H54 (cell line): ENCODE measurements at places on chromosomes 5 and 9.

DNA sequence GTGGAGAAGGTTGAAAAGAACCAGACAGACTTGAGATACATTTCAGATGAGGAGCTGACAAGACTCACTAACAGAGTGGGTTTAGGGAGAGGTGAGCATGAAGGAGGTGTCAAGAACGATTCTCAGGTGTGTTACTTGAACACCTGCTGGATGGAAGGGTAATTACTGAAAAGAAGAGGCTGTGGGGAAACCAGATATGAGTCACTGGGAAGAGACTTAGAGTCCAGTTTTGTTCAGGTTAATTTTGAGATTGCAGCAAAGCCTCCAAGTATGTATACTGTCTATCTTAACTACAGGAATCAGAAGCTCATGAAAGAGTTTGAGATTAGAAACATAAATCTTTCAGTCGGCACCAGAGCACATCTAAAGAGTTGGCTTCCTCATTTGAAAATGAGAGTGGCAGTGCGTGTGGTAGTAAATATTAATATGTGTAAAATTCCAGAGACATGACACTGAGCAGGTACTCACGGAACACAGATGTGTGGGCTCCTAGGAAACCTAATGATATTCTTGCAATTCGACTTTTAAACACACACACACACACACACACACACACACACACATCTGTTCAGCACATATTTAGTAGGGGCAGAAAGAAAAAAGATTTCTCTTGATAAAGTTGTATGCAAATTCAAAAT is 197.1 kb downstream of the CDH18 start:
- no peak for DNase-seq

- DNase-seq: no peak
These were observed 287.7 kb upstream of the DAP start for GRCh38 chr5:11048760-11049159.

DNA sequence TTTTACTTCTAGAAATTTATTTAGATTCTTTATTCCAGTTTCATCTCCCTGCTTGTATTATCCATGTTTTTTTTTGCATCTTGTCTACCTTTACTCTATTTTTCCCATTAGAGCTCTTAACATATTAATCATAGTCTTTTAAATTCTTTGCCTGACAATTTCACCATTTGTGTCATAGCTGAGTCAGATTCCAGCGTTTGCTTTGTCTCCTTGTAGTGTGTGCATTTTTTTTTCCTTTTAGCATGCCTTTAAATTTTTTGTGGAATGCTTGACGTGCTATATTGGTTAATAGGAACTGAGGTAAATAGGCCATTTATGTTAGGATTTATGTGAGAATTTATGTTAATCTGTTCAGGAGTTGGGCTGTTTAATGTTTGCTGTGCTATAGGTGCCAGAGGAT is 41.8 kb upstream of the NFIL3 start:
- DNase-seq: no peak

DNA sequence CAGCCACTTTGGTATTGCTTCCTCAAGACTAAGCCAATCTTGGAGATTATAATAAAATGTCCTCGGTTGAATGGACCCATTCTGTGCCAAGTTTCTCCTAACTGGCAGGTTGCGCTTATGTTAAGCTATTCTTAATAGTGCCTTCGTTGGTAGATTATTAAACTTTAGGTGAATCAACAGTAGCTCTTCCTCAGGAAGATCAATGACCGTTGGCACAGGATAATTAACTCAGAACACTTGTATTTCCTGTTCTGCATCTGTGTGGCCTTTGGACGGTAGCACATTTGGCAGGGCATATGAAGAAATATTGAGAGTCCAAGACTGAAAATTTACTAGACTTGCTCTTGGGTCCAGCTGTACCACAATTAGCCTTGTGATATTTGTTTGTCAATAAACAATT is 402.9 kb downstream of the MLLT3 start:
- DNase-seq: no peak

DNA sequence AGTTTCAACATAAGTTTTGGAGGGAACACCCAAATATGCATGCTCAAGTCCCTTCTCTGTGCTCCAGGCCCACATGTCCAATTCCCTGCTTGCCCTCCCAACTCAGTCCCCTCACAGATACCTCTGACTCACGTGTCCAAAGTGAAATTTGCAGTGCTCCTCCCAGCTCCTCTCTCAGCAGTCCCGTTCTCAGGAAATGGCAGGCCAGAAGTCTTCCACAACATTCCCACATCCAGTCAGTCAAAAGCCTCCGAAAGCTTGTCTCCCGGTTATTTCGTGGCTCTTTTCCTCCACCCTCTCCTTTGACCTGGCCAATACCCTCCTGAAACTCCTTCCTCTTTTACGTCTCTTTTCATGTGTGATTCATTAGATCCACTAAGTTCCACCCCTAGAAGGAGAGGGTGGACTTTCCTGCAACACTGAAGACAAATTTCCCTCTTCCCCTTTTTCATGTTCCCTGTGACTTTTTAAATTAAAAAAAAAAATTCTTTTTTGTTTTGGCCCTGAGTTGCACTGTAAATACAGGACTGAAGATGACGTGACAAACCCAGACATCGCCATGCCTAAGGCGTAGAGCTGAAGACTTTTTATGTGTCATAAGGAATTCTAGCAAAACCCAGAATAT is 12.8 kb upstream of the MGAT1 start:
- DNase-seq: no peak

GRCh38 chr5:94470802-94471201 is 147.6 kb downstream of the KIAA0825 start:
- no peak for DNase-seq

DNA sequence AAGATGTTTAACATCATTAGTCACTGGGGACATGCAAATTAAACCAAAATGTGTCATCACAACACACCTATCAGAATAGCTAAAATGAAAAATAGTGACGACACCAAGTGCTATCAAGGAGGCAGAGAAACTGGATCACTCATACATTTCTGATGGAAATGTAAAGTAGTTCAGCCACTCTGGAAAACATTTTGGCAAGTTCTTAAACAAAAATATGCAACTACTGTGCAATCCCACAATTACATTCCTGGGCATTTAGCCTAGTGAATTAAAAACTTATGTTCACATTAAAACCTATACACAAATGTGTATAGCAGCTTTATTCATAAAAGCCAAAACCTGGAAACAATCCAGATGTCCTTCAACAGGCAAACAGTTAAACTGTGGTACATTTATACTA is 53.1 kb downstream of the SVEP1 start:
- no peak for DNase-seq

- DNase-seq: no peak
These were observed 39.3 kb upstream of the ZNF354A start for GRCh38 chr5:178769617-178770260.

DNA sequence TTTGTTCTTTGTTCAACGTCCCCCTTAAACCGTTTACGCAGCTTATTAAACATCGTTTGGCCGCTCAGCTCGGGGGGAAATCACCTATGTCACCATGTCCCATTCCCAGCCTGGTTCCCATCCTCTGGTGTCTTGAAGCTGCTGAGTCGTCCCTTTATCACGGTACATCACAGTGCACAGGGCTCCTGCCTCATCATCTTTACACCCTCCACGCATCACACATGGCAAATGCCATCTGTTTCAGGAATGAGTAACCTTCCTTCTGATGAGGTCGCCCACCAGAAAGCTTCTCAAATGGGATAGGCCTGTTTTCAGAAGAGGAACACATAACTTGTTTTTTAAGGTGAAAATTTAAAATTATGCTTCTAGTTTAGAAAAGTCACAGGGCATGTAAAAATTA is 7.9 kb upstream of the LHX6 start:
- DNase-seq: peak; percentile 41

DNA sequence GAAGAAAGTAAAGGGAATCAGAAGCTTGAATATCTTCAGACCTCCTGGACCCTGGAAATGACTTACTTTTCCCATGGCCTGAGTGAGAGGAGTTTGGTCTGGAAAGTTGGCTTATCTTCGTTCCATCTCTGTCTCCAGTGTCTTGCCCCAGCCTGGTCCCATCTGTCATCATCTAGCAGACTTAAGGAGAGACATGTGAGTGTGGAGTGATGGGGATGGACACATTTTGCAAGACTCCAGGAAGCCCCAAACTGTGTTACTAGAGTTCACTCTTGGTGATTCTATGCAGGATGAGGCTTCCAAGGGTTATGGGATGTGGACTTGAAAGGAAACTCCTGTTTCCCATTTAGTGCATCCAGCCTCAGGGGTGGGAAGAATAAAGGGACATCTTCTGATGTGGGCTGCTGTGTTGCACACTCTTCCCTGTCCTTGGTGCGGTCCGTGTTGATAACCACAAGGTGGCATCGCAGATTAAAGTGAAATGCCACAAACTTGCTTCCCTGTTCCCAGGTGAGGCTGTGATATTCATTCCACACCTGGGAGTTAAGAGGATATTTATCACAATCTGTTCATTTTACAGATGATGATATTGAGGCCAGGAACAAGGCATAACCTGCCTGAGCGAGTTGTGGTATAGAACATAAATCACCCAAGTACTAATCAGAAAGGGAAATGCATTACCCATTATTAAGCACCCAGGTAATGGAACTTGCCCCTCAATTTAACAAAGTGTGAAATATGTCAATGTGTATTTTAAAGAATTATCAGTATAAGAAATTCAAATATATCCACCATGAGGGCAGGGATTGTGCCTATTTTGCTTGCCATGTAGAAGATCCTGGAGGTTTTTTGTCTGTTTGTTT is 269.9 kb upstream of the PAPPA start:
- DNase-seq: peak; percentile 19

DNA sequence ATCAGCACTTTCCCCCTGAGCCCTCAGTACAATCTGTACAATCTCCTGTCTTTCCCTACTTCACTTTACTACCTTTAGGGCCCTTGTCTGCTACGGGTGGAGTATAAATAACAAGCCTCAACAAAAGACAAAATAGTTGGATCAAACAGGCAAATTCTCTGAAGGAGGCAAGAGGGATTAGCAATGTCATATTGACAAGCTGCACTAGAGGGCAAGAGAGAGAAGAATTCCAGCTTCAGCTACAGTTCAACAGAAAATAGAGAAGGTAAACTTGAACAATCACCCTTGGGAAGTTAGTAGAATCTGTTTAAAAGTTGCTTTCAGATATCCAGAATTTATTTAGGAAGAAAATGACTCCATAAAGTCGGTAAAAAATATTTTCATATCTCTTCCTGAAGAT is 68.4 kb upstream of the IZUMO3 start:
- DNase-seq: no peak
